ENCODE measurements at places on chromosomes 2 and 18.
A peak's percentile ranks its signal among the peaks of the same experiment; 100 is the strongest.

DNA sequence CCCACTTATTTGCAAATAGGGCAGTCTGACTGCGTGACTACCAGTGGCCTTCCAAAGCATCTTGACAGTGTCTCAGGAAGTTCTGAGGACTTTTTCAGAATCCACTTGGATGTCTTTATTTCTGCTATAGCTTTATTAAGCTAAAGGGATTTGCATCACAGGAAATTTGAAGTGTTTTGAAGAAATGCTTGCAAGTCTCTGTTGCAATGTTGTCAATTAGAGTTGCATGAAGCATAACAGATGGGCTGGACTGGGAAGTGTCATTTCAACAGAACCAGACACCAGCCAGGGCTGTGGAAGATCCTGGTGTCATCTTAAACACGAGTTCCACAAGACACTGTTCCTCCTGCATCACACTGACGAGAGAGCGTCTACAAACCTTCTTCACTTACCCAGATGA is 224.5 kb downstream of the EN1 start:
- DNase-seq: no peak

DNA sequence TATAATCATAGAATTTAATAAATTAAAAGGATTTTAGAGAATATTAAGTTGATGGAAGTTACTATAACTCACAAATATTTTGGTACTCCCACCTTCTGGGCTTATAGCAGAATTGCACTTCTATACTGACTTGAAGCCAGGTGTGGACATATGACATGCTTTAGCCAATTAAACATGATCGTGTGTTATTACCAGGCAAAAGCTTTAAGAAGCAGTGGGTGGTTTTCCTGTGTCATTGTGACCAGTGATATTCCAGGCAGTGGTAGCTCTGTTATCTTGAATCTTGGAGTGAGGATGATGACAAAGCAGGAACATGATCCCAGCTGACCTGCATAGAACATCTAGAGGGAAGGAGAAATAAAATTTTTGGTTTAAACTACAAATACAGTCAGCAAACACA is 370.9 kb upstream of the ZEB2 start:
- DNase-seq: no peak

DNA sequence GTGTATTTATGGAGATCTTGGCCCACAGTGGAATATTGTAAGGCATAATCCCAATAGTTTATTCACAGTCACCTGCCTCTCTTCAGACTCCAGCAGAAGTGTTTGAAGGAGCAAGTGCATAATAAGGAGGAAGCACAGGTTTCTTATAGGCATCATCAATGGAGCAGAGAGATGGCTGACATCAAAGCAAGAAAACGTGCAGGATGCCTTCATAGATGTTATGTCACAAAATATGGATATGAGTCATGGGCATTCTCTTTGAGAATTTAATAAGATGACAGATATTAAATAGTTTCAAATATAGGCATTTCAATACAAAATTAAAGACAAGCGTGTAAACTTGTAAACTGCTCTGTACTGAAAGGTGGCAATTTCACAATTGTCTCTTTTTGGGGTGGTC is 4.0 kb upstream of the RND3 start:
- DNase-seq: no peak

GRCh38 chr2:13030606-13031005 is 313.9 kb downstream of the TRIB2 start:
- DNase-seq: no peak

GRCh38 chr2:153990771-153991170 is 119.0 kb downstream of the GALNT13 start:
- DNase-seq: no peak

GRCh38 chr2:27729614-27730013 is 41.9 kb upstream of the MRPL33 start:
- no peak for DNase-seq

- DNase-seq: no peak
Measured at GRCh38 chr2:194443926-194444325, 1213.1 kb upstream of the SLC39A10 start.

DNA sequence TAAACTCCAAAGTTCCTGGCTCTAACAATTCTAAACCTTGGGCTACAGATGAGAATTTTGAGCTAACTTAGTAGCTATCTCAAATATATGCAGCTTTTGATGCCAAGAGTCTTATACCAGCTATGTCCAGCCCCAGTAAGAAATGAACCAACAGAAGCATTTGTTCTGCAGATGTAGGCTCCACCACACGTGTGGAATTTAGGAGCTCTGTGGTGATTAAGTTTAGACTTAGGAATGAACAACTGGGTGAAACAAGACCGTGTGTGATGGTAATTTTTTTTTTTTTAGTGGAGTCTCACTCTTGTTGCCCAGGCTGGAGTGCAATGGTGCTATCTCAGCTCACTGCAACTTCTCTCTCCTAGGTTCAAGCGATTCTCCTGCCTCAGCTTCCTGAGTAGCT is 179.7 kb downstream of the ANKRD30B start:
- DNase-seq: peak; percentile 13

DNA sequence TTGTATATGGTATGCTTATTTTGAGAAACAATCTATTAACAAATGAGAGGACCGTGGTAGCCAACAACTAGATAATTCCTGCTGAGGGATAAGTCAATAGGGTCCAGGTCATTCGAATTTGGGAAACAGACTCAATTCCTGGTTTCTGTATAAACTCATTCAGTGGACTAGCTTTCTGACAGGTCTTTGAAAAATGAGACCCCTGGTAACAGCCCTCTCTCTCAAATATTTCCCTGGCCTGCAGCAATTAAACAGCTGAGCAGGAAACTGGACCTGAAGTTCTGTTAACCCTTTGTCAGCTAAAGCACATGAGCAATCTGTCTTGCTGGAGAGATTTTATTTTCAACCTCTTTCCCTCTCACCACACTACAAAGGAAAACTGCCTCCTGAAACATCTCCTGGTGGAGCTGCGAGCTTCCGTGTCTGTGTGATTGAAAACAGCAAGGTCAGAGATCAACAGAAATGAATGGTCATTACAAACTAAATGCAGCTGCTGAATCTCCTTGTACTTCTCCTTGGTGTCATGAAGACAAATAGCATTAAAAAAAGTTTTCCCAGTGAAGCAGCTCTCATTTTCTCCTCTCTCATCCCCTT is 70.3 kb upstream of the CCDC85A start:
- DNase-seq: no peak

GRCh38 chr2:133241224-133241571 is 327.1 kb downstream of the NCKAP5 start:
- DNase-seq: peak; percentile 46

DNA sequence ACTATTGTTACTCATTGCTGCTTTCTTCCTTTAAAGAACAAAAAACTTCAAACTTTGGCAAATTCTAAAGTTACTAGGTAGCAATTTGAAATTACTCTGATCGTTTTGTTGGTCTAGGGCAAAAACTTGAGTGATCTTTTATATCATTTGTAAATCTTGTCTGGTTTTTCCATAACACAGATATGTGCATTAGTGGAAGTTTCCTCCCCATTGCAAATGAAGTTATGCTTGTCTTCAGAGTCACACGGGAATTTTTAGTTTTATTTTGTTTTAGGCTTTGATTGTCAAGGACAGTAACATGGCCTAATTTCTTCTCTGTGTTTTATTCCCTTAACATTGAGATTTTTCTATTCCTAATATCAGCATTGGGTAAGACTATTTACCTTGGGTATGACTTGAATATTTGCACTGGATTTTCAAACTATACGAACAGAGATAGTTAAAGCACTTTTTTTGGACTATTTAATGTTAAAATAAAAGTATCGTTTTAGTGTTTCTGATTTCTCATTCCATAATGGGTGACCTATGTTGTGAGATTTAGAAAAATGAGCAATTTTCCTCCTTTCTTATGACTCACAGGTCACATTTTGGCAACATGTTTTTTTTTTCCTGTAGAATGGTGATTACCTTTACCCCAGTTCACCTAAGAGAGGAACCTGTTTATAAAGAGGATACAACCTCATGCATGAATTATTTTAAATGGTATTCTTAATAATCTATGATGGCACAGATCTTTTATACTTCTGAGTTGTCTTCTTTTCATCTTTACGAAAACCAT is 65.0 kb downstream of the BABAM2 start:
- DNase-seq: no peak

DNA sequence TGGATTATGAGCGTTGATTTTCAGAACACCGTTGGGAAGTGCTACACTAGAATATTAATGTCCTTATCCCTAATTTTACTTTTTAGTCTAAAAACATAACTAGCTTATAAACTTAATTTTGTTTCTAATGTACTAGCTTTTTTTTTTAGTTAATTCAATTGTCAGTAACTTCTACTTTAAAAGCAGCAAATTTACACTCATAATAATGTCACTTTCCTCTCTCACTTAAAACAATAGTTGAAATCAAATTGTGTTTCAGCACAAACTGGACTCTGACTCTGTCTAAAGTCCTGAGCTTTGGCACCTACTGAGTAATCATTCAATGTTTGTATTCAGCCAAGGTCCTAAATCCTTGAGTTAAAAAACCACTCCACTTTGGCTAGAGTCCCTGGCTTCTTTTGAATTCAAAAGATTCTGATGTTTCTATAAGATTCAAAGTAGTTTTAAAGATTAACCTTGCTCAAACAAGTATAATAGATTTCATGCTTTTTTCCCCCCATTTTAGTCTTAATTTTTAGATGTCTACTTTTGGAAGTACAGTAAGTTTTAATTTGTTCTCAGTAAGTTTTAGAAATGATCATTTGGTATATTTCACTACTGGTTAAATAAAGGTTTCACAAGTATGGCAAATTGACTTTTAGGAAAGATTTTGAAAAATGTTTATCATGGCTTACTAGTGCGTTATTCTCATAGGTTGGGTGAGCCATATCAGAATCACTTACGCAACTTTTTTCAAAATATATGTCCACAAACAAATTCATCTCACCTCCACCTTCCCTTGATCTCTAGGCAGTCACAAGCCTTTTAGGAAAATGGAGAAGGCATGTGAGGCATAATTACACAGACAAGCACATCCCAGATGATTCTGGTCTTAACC is 23.4 kb downstream of the CCNYL1 start:
- no peak for DNase-seq

DNA sequence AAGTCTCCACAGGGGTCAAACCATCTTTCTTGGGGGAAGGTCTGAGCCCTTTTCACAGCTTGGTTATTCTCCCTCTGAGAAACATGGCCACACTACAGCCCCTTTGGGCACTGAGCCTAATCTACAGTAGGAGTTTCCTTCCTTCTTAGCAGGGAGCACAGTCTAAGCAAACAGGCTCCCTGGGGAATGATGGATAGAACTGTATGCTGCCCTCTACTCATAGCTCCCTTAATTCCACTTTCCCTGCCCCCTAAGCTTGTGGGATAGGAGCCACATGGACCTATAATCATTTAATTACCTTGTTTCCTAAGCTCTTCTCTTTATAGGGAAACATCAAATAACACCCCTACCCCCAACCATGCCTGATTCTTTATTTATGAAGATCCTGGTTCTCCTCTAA is 442.1 kb upstream of the MEX3C start:
- DNase-seq: no peak

DNA sequence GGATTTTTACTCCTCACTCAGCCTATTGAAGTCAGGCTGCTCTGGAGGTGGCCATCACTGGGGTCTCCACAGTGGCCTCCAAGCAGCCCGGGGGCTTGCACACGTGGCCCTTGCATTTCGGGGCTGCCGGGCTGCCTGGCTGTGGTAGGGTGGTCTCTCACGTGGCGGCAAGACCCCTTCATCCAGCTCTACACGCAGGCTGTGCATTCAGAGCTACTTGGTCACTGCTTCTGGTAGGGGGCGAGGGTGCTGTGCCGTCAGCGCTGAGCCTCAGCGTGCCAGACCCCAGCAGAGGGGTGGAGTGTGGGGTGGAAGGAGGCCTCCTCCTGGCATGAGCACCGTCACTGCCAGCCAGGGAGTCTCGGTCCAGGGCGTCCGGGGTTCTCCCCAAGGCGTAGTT is 80.6 kb downstream of the SH3BP4 start:
- no peak for DNase-seq

DNA sequence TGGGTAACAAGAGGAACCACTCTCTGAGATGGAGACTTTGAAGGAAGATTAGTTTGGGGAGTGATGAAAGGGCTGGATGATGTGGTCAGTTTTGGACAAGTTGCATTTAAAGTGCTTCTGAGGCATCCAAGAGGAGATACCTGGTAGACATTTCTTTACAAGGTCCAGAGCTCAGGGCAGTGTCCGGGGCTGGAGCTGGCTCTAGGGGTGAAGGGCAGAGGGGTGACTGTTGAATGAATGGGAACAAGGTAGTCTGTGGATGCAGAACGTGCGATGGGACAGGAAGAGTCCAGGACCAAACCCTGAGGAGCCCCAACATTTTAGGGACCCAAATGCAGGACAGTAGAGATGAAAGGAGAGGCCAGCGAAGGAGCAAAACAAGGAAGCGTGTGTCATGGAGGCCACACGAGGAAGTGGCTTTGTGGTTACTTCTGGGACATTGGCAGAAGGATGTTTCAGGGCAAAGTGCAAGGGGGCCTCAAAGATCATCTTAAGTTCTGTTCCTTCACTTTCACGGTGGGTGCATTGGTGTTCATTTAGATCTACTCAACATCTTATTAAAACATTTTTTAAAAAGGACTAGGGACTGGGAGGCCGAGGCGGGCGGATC is 13.6 kb upstream of the GPR35 start:
- DNase-seq: no peak

- DNase-seq: no peak
Measured at GRCh38 chr2:106885329-106885728, 638 bp downstream of the ST6GAL2 start.

- DNase-seq: no peak
Measured at GRCh38 chr2:219492575-219492974, 6.1 kb upstream of the GMPPA start.

- DNase-seq: no peak
Measured at GRCh38 chr2:43790147-43790546, 16.3 kb downstream of the DYNC2LI1 start.

DNA sequence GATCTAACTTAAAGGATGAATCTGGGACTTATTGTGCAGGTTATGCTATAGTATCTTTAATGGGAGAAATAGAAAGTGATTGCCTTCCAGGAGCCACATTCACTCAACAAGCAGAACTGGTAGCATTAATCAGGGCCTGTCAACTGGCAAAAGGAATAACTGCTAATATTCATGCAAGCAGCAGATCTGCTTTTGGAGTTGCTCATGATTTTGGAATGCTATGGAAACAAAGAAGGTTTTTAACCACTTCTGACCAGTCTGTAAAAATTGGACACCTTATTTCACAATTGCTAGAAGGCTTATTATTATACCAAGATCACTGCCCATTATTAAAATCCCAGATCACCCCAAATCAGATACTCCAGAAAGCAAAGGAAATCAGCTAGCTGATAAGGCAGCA is 200.4 kb downstream of the MREG start:
- no peak for DNase-seq

All from AG09309 (cell line).